ENCODE measurements at places on chromosomes 12 and 14.

GRCh38 chr14:70148911-70149595, 39.7 kb downstream of the SLC8A3 start:
- DNase-seq = no peak

- DNase-seq = no peak
Measured at GRCh38 chr14:102969060-102969791, 46.8 kb downstream of the AMN start.

GRCh38 chr12:56011509-56012090, 9.2 kb upstream of the IKZF4 start:
- DNase-seq = no peak

GRCh38 chr12:42015051-42015461, 129.6 kb downstream of the GXYLT1 start:
- DNase-seq = no peak

DNA sequence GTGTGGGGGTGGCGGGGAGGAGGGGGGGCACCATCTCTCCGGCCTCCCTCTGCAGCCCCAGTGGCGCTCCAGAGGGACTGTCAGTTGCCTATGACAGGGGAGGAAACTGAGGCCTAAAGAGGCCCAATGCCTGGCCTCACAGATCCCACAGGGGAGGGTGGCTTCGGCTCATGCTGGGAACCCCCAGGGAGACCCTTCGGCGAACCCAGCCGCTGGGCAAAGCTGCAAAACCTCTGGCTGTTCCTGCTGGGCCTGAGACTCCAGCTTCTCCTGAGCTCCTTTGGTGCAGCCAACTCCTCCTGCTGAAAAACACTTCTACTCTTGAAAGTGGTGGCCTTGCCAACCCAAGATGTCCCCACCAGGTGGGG, 170.1 kb upstream of the RTL1 start:
- DNase-seq = no peak

DNA sequence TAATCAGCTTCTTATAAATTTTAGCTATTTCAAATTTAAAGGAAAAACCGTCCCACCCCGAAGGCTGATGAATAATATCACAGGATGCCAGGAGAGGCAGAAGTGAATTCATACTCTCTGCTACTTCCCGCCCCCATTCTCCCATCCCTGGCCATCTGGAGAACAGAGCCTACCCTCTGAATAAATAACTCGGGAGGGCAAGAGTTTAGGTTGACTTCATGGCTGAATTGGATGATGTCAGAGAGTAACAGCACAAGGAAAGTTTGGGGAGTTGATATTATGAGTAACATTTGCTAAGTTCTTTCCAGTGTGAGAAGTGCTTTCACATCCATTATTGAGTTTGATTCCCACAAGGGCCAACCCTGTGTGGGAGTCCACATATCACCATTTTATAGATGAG, 241.6 kb downstream of the EGLN3 start:
- no peak for DNase-seq

DNA sequence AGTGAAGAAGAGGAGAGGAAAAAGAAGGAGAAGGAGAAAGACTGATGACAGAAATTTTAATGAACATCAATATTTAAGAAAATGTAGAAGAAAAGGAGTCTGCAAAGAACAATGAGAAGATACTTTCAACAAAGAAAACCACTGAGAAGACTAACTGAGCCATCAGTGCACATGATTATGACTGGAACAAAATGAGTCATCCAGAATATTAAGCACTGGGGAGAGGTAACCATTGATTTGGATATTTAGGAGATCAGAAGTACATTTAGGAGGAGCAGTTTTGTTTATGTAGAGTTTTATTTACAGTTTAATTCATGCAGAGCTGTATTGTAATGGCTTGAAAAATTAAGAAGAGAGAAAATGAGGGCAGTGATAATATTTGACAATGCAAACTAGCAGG, 159.1 kb downstream of the C12orf50 start:
- DNase-seq = no peak

DNA sequence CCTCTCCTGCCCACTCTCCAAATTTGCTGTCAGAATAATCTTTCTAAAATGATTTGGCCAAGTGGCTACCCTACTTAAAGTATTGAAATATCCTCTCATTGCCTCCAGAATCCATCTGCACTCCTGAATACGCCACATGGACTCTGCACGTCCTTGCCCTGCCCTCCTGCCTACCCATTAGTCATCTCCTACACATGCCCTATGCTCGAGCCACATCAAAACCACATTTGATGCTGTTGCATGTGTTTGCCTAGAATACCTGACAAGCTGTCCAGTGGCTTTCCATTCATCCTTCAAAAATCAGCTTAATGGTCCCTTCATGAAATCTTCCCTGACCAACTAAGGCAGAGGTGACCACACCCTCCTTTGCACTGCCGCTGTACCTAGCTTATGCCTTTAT, 17.0 kb downstream of the VCPKMT start:
- no peak for DNase-seq

- no peak for DNase-seq
Measured at GRCh38 chr14:81562818-81563217, 29.2 kb upstream of the SEL1L start.

GRCh38 chr14:90495357-90496276, 98.8 kb downstream of the CALM1 start:
- no peak for DNase-seq

DNA sequence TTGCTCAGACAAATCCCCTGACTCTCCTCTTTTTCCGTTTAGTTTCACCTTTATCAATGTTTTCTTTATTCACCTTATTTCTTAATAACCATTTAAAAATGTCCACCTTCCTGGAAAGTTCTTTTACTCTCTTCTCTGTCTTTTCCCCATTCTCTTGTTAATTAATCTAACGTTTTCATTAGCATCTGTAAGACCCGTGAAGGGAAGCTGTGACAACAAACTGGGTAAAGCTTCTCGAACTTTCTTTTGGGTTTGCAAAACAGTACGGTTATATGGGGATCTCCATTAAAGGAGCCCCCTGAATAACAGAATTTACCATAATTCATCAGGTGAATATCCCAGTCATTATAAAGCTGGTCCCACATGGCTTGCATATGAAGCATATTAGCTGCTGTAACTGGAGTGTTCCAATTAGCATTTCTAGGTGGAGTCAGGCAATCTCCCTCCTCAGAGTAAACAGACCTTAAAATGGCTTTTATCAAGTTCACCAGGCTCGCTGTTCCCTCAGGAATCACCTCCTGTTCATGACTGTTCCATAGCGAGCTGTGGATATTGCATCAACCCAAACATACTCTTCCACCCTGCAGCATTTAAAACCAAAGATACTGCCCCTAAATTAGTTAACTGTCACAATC, 42.4 kb downstream of the TMEM30B start:
- DNase-seq = no peak

- no peak for DNase-seq
Measured at GRCh38 chr14:23445773-23446172, 10.3 kb upstream of the MYH7 start.

DNA sequence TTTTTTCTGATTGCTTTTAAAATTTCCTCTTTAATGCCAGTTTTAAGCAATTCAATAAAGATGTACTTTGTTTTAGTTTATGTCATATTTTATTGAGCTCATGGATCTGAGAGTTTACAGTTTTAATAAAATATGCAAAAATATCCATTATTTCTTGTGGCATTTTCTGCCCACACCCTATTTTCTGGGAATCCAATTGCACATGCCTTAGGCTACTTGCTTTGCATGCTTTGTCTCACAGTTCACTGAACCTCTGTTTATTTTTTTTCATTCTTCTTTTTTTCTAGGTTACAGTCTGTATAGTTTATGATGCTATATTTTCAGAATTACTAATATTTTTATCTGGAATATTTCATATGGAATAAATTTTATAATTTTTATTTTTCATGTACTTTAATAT, 1258.0 kb downstream of the FSCB start:
- DNase-seq = no peak

- no peak for DNase-seq
Measured at GRCh38 chr14:103172921-103173320, 49.7 kb downstream of the TNFAIP2 start.

DNA sequence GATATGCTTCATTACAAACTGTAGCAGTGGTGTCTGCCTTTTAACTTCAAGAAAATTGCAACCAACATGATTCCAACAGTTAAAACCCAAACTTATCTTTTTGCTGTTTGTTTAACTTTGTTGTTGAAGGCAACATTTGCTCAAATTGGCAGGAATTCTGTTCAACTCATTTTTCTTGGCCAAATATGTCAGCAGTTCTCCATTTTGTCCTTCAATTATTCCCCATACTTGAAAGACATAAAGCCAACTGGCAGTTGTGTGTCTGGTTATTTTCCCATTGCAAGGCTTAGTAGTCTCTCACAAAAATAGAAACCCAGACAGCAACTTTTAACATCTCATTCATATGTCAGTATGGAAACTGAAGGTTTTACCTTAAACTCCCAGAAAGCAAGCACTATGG, 146.3 kb downstream of the LRIG3 start:
- no peak for DNase-seq

DNA sequence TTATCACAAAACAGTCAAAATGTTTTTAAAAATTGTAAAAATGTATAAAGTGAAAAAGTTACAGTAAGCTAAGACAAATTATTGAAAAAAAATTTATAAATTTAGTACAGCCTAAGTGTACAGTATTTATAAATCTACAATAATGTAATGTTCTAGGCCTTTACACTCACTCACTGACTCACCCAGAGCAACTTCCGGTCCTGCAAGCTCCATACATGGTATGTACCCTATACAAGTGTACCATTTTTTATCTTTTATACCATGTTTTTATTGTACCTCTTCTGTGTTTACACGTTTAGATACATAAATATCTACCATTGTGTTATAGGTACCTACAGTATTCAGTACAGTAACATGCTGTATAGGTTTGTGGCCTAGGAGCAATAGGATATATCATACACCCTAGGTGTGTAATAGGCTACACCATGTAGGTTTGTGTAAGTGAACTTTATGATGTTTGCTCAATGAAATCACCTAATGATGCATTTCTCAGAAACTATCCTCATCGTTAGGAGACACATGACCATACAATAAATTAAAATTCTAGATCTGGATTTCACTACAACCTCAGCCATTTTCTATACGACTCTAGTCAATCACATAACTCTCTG, 66.8 kb downstream of the TXNDC16 start:
- no peak for DNase-seq

- DNase-seq = no peak
Measured at GRCh38 chr12:86634456-86635410, 378.5 kb upstream of the MGAT4C start.

DNA sequence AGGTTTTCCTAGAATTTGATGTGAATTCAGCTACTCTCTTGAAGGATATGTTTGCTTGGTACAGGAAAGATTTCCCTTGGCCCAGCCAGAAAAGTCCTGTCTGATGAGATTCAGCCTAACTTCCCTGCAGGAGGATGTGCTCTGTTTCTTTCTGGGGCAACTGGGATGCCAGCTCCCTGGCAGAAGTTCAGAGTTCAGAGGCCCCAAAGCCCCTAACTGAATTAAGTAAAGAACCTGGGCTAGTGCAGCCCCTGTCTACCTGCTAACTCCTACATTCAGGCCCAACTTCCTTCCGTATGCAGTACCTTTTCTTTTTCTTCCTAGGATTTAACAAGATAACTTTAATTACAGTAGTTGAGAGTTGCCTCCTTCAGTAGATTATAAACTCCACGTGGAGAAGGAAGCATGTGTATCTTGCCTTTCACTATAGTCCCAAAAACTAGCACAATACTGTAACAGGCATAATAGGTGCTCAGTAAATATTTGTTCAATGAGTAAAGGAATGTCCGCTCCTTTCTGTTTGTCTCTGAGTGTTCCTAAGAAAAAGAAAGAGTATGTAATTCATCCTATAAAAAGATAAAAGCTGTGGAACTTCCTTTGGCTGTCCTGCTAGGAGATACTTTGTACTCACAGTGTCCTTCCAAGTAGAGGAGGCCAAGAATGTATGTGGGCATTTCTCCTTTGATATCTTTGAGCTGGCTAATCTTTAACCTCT, 141.0 kb downstream of the SLC8A3 start:
- no peak for DNase-seq

- DNase-seq = no peak
Measured at GRCh38 chr12:96368233-96368632, 32.0 kb downstream of the CDK17 start.

DNA sequence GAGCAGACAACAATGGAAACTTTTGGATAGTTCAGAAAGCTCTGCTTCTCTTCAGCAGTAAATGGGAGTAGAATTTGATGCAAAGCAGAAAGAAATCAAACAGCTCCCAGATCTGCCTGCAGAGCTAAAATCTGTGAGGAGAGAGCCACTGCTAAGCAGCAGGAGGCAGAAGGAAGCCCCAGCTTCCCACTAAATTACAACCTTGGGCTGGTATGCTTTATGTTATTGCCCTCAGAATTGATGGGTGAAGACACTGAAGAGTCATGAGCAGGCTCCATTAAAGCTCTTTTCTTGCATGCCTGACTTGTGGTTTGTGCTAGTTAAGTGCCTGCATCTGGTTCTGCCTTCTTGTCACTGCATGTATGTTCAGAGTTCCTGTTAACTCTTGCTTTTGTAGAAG, 8.4 kb downstream of the ZC2HC1C start:
- DNase-seq = no peak

- DNase-seq = peak; percentile 61
Measured at GRCh38 chr14:68633131-68633991, 159.5 kb downstream of the ZFP36L1 start.

DNA sequence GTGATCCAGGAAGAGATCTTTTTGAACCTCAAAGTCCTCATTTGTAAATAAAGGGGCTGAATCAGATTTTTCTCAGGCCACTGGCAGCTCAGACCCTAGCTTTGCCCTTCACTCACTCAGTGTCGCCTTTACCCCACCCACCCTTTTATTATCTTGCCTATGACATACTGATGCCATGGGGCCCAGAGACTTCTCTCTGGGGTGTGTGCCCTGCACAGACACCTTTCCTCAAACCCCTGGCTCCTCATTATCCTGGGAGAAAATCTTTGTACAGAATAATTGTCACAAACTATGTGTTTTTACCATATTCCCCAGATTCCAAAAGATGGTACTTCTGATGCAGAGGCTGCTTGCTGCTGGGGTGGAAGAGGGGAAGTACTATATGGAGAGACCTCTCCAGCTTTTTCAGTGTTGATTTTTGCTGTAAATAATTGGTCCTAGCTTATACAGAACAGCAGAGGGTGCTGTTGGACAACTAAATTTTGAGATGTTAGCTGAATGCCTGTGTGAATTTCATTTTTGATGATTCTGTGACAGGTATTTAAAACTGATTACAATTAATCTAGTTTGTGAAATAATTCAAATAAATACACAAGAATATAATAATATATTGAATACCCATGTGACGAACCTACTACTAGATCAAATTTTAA, 53.9 kb upstream of the DCD start:
- peak; percentile 15 for DNase-seq

DNA sequence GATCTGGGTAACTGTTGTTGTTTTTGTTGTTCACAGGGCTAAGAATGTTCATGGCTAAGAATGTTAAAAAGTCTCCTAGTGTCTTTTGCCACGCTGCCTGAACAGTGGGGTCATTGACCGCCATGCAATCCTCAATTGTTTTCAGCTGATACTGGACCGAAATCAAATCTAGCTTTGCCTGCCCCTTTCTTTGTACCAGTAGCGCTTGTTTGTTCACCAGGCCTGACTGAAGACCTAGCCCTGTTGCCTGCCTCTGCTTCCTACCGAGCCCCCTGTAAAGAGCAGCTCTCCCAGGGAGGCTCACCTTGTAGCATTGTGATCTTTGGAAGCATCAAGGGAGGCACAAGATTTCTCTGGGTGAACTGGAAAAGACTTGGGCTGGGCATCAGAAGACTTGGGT, 6.7 kb downstream of the PSEN1 start:
- no peak for DNase-seq

GRCh38 chr12:115762936-115763335, 514.6 kb downstream of the MED13L start:
- DNase-seq = no peak

GRCh38 chr12:56031987-56032386, 9.7 kb upstream of the RPS26 start:
- no peak for DNase-seq

All from right kidney (tissue), 9 donors.